ENCODE measurements at places on chromosomes 3 and 15. TPM values are rescaled to one million over a fixed set of nuclear protein-coding genes. Genes with fewer than 3 reads are reported as not detected.

DNA sequence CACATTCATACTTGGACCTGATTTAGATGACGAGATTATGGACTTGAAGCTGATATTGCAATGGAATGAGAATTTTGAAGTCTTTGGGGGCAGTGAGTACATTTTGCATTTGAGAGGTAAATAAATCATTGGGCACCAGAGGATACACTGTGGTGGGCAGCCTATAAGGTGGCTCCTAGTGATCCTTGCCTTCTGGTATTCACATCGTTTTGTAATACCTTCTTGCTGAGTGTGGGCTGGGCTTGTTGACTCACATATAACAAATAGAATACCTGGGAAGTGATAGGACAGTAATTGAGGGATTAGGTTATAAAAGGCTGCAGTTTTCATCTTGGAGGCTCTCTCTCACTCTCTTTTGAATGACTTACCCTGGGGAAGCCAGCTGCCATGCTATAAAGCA lies 605.5 kb upstream of the KCNMB2 start:
- no peak for DNase-seq

DNA sequence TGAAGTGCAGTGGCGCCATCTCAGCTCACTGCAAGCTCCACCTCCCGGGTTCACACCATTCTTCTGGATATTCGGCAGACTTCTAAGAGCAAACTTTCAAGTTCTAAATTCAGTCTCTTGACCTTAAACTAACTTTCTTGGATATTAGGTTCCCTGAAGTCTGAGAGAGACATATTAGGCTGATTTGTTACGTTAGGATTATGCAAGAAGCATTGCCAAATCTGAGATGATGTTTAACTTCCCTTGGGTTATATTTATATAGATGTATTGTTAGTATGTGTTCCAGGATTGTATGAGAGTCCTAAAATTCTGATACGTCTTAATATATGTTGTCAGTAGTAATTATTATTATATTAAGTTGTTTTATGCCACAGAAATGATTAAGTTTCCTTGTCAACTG lies 80.1 kb downstream of the SLC6A1 start:
- no peak for DNase-seq

Gene GOLGA6B
- not detected for total RNA-seq

- DNase-seq = peak; percentile 70
Measured at GRCh38 chr15:70140543-70141375, 43.0 kb upstream of the TLE3 start.

- no peak for DNase-seq
Measured at GRCh38 chr15:100869151-100869999, 10.3 kb upstream of the ALDH1A3 start.

GRCh38 chr15:67820122-67820991 lies 5.0 kb upstream of the SKOR1 start:
- peak; percentile 69 for DNase-seq

- DNase-seq = no peak
Measured at GRCh38 chr3:72587282-72587681, 261.0 kb downstream of the SHQ1 start.

Gene IGSF10
- total RNA-seq = 5.7 TPM

DNA sequence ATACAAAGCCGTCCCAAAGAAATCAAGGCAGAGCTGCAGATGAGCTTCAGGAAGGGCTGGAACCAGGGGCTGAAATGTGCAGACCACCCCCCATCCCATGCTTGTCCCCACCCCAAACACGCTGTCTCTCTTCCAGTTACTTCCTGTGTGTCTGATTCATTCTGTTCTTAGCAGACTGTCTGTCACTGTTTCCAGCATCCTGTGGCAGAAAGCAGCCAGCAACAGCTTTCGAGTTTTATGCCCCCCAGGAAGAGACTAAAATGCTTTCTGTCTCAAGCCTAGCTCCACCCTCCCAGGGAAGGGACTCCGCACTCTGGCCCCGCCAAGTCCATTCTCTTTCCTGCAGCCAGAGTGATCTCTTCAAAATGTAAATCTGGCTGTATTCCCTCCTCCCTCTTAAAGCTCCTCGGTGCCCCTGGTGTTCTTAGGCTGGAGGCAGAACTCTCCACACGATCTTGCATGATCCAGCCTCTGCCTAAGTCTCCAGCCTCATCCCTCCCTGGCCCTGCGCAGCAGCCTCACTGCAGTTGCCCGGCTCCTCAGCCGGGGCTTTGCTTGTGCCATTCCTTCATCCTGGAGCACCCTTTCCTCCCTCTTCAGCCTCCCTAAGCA lies 41.5 kb downstream of the HRH1 start:
- no peak for DNase-seq

Gene CDCP1
- 3.9 TPM for total RNA-seq

- no peak for DNase-seq
Measured at GRCh38 chr3:106635826-106636225, 741.4 kb upstream of the CCDC54 start.

DNA sequence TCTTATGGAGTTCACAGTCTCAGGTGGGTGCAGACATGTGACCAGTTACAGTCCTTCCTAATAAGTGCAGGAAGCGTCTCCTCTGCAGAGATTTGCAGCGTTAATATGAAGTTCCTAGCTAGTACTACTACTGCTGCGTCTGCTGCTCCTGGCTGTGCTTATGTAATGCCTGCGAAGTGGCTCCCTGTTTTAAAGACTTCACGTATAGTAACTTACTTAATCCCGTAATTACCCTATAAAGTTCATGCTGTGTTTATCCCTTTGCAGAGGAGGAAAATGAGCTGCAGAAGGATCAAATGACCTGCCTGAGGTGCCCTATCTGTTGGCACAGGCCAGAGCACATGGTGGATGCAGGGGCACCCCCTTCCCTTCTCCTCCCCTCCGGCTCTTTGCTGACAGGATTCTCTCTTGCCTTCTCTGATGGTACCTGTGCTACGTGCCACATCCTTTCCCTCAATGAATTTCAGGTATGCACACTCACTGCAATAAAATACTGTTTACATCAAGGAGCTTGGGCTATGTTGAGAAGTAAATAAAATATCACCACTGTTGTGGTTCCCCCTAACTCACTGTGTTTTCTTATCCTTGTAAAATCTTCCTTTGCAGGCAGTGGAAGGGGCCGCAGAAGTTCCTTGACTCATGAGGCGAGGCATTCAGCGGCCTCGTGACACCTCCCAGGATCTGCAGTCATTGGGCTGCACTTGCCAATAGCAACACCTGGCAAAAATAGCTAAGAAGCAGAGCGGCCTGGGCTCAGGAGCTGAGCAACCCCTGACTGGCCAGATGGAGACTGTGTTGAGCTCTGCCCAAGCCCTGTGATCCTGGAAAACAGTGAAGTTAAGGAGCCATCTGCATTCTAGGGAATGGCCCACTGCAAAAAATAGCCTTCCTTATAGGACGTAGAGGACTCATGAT lies 188.9 kb upstream of the ATP10A start:
- DNase-seq = no peak

Gene COLQ
- 2.8 TPM for total RNA-seq

Gene ZIC1
- total RNA-seq = 7.5 TPM

DNA sequence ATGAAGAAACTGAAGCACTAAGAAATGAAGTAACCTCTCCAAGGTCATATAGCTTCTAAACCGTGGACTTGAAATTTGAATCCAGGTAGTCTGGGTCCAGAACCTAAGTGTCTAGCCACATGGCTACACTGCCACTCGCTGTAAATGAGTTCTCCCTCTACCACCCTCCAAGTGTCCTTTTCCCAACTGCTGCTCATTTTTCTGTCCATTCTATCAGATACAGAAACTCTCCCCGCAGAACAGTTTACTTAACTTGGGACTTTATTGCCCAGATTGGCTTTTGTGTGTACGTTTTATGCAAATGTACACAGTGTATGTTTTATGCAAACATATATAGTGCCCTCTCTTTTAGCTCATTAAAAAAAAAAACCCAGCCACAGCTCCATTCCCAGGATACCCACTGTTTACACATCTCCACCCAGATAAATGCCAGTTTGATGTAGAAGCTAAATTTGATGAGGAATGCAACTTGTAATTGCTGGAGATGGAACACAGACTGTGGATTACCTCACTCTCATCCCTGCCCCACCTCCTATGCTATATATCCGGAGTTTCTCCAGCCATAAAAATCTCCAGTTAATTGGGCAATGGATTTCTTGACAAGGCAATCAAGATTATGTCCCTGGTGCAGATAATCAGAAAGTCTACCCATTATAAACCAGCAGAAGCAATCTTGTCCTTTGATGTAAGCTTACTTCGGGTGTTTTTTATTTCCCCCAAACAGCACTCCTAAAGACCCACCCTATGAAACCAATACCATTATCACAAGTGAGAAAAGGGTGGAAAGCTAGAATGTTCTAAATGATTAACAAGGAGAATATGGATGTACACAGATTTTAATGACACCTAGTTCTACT lies 42.0 kb downstream of the THBS1 start:
- DNase-seq = no peak

GRCh38 chr15:34338347-34338746 lies 766 bp upstream of the SLC12A6 start:
- no peak for DNase-seq

DNA sequence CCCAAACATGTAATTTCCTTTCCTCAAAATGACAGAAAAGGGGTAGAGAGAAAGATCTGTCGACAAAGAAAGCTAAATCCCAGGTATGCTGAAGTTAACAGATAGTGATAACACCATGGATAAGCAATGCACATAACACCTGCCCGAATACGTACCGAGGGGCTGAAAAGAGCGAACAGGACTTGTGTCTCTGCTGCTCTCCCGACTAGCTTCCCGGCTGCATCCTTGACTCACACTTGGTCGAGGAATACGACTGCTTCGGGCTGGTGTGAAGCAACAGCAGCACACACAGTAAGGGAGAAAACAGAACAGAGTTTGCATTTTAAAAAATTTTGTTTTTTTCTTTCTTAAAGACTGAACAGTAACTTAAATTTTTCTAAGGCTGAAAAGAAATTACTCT lies 136.4 kb downstream of the CLASP2 start:
- no peak for DNase-seq

- no peak for DNase-seq
Measured at GRCh38 chr15:101104141-101104540, 147.7 kb downstream of the CHSY1 start.

GRCh38 chr15:58147171-58147611 lies 9.0 kb downstream of the AQP9 start:
- no peak for DNase-seq

Gene MUC13
- total RNA-seq = not detected

Gene HHATL
- 1.0 TPM for total RNA-seq

Gene KCNMB2
- not detected for total RNA-seq

DNA sequence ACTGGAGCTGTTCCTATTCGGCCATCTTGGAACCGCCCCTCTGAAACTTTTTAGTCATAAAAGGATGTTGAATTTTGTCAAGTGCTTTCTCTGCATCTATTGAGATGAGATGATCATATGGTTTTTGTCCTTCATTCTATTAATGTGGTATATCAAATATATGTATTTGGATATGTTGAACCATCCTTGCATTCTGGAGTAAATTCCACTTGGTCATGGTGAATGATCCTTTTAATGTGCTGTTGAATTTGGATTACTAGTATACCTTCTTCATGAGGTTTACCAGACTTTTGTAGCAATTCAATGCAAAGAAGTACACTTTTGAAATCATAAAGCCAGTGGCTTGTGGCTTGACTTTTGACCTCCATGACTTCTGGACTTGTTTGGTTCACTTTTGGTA lies 33.4 kb upstream of the XRN1 start:
- DNase-seq = no peak

DNA sequence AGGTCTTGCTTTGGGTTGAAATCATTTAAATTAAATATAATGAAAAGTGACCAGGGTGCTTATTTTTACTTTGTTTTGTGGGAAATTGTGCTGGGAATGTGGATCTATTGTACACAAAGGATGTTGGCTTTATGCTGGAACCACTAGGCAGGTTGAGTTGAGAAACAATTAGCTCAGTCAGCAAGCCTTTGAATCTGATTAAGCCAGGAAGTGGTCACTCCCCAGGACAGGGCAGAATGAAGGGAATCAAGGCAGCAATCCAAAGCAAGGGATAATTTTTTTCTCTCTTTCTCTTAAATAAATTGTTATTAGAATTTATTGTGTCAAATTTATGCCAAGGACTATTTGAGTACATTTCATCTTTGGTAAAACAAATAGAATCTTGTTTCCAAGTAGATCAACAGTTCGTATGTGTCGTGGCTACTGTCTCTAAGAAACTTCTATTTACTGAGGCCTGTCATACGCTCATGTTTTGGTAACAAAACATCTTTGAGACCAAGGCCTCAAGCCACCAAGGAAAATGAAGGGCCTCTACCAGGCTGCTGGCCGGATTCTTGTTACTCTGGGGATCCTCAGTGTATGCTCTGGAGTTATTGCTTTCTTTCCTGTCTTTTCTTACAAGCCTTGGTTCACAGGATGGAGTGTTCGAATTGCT lies at the start of gene TMEM212:
TMEM212 (plus strand) TSS at position 486 of the 655 bp plus-strand sequence; CDS start at position 521, 35 bp downstream.
- no peak for DNase-seq

GRCh38 chr15:65630760-65631159 lies 9.0 kb downstream of the SLC24A1 start:
- DNase-seq = no peak

DNA sequence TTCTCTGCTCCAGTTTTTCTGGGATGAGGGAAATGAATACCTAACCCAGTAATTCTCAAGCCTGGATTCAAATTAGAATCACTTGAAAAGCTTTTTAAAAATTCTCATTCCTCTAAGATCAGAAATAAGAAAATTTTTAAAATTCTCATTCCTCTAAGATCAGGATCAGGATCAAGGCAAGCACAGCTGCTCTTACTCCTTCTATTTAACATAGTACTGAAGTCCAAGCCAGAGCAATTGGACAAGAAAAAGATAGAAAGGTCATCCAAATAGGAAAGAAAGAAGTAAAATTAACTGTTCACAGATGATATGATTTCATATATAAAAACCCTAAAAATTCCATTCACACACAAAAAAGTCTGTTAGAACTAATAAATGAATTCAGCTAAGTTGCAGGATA lies 24.2 kb upstream of the CLRN1 start:
- no peak for DNase-seq

Gene CYP8B1
- total RNA-seq = 0.14 TPM

DNA sequence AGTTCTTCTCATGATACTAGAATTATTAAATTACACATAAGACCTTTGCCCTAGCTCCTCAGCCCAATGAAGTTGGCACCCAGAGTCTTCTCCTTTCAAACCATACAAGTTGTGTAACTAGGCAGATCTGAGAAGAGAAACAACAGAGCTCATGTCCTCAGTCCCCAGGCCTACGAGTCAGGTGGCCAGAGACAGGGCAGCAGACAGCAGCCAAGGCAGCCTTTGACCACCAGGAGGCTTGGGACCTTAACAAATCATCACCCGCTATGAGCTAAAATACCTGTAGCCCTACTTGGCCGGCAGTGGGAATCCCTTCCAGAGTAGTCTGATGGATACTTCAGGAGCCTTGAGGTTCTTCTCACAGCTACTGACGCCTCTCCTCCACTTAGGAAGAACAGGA lies 18.3 kb downstream of the STIMATE start:
- DNase-seq = no peak

Data from posterior vena cava (tissue), 2 donors.